K562 (cell line): ENCODE measurements at places on chromosomes 5 and 9.

DNA sequence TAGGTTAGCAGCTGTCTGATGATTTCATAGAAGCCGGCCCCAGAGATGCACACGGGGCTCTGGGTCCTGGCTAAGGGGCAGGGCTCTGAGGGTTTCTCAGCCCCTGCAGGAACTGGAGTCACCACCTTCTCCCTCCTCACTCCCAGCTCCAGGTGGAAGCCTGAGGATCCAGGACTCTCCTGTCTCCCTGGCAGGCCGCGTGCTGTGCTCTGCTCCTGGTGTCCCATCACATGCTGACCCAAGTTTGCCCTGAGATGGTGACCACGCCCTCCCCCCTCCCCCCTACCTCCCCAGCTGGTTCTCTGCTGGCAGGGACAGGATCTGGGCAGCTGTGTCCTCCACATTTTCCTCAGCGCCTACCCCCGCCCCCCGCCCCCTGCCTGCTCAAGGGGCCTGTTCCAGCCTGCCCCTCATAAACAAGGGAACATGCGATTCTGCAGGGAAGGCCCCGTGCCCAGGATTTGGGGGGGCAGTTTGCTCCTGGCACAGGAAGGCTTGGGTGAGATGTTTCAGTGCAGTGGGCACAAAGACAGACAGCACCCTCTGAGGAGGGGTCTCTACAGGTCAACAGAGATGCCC, 87.4 kb downstream of the PSD2 start:
- peak; percentile 30 for DNase-seq

GRCh38 chr9:100099722-100100042, 639 bp downstream of the INVS start:
- peak; percentile 41 for DNase-seq

DNA sequence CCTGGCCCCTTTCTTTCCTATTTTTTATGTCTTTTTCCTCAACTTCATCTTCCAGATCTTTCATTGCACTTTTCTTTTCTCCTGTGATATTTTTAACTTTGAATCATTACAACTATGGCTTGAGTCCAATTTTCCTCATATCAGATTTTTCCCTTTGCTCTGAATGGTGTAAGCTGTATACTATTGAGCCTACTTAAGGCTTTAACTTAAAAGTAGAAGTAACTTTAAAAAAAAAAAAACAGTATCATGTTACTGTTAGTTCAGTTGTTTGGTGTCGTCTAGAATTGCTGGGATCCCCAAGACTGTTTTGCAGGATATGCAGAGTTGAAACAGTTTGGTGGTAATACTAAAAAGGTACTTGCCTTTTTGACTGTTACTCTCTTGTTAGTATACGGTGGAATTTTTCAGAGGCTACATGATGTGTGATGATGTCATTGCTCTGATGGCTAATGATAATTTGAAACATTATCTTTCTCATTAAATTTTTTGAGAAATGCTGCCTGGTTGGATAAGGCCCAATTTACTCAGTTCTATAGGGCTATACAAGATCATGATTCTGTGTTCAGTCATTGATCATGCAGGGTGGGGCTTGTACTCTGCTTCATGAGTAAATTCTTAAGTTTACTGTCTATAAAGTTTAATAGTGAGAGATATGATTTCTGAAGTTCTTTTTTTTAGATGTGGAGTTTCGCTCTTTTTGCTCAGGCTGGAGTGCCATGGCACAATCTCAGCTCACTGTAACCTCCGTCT, 8.8 kb downstream of the NAA35 start:
- no peak for DNase-seq

GRCh38 chr5:143820451-143820850, 8.5 kb downstream of the HMHB1 start:
- no peak for DNase-seq

DNA sequence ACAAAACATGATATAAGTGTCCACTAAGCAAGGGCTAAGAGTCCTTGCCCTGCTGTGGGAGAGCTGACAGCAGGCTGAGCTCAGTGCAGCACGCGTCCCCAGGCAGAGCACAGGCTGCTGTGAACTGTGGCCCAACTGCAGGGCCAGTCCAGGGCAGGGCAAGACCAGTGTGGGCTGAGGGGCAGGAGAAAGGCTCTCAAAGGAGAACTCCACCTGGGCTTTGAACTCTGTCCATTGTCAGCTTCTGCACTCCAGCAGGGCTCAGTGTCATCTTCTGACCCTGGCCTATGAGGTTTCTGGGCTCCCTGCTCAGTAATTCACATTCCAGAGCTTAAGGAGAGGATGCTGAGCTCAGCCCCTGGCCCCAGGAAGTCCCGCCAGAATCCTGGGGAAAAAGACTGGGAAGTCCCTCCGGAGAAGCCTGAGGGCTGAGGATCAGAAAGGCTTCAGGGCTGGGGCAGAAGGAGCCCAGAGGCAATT, 37.4 kb downstream of the LHFPL2 start:
- no peak for DNase-seq

GRCh38 chr5:151238303-151238741, 14.4 kb upstream of the CCDC69 start:
- DNase-seq = peak; percentile 26

- DNase-seq = no peak
Observed at GRCh38 chr5:123215929-123216702, 127.1 kb downstream of the PRDM6 start.
